Thyroid gland (tissue), 4 donors: ENCODE measurements at places on chromosomes 1 and 21. TPM values are rescaled to one million over a fixed set of nuclear protein-coding genes. Genes with fewer than 3 reads are reported as not detected.

TMPRSS3 gene
- 5.8 TPM for total RNA-seq

CLCA1 gene
- total RNA-seq, result not detected

CACNA1S gene
- total RNA-seq, result not detected

PLEKHA6 gene
- 8.9 TPM for total RNA-seq

COL9A2 gene
- total RNA-seq, result 9.0 TPM

CFHR3 gene
- total RNA-seq, result 1.5 TPM

SLC25A34 gene
- 2.6 TPM for total RNA-seq

NTNG1 gene
- 0.56 TPM for total RNA-seq

TAF13 gene
- total RNA-seq, result 47.1 TPM

KRTAP13-2 gene
- total RNA-seq, result not detected

LDLRAD1 gene
- total RNA-seq, result not detected
